Stimulated activated CD8-positive, alpha-beta memory T cell treated with anti-CD3 and anti-CD28 coated beads, Interleukin-4, amount 100 ng/mL, for 1 hour (primary cell): ENCODE measurements at places on chromosomes 2 and 18.

DNA sequence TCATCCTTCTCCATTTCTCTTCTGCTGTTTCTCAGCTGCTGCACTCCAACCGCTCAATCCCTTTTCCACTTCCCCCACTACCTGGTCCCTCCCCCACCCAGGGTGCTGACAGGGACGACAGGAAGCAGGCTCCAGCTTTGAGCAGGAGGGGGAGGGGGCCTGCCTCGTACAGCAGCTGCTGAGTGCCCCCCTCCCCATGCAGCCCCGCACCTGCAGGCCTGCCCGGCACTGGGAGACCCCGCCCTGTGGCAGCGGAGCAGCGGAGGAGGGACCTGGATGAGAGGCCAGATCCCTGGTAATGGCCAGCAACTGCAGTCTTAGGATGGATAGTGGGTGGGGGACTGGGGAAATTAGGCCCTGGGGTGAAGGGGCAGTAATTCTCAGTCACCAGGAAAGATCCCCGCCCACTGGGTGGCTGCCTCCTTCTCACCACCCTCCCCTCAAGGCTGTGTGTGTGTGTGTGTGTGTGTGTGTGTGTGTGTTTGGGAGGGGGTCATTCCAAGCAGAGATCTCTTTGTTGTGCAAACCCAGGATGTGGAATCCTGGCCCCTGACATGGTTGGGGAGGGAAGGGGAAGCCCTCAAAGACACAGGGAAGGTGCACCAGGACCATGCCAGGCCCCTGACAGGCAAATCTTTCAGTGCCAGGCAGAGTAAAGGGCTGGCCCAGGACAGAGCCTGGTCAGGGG, 6.8 kb upstream of the CRYBA2 start:
- DNase-seq = no peak

- no peak for DNase-seq
Observed at GRCh38 chr2:14661163-14661562, 28.6 kb downstream of the LRATD1 start.

DNA sequence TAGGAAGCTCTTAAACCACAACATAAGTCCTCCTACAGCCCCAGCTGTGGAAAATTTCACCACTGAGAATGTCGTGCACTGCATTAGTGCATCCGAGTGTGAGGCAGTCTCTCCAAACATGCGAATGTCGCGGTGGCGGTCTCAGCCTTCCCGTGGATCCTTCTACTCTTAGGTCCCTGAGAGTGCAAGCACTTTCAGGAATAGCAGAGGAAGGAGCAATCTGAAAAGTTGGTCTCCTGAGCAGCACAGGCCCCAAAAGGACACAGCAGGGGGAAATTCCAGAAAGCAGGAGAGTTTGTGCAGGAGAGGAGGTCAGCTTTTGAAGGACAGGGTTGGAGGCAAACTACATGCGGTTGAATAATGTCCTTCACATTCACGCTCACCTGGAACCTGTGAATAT, 440.5 kb upstream of the SMIM21 start:
- DNase-seq = no peak

DNA sequence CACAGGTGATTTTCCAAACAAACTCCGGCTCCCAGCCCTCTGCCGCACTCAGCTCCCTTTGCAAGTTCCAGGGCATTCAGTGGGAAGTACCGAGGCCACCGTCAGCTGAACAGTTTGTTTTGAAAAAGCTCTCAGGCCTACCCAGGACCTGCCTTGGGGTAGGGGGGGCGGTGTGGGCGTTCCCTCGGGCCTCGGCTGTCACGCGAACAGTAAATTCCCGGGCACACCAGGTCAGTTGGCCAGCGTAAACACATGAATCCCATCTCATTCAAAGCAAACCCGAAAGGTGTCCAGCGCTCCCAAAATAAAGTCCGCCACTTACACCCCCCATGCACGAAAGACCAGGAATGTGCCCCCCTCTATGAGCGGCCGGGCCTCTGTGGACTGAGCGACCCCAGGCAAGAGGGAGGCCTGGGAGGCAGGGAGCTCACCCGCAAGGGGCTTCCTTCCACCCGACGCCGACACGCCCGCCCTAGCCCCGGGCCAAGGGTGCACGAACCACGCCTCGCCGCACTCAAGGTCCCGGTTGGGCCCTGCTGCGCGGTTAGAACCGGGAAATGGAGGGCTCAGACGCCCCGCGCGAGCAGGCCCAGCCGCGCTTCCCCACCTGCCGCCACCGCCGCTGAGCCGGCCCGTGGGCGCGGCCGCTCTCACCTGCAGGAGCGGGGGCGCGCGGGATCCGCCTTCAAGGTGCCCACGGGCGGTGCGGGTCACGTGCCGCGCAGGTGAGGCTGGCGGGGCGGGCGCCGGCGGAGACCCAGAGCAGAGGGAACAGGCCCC, at the start of gene WDSUB1:
Gene WDSUB1, minus strand, starts transcription at position 775 of the 780 bp plus-strand sequence. CDS start 3,634 bp downstream, outside the sequence.
- peak; percentile 9 for DNase-seq

GRCh38 chr18:22670914-22671313, 253.2 kb upstream of the CTAGE1 start:
- no peak for DNase-seq

DNA sequence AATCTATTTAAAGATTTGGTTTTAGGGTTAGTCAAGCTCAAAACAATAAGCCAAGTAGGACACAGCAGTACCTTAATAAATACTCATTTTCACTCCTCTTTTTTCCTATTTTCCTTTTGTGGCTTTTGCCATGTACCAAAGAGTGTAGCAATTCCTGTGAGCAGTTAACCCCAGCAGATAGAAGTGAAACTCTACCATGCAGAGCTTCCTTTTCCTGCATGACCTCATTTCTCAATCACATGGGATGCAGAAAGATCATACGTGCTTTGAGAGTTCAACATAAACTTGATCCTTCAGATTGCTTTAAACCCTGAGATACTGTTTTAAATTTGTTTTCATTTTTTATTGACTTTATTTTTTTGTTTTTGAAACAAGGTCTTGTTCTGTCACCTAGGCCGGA, 99.1 kb upstream of the ARHGAP15 start:
- no peak for DNase-seq

GRCh38 chr2:185130685-185131084, 532.4 kb downstream of the ZNF804A start:
- no peak for DNase-seq

GRCh38 chr2:120587279-120587996, 148.2 kb upstream of the GLI2 start:
- DNase-seq = no peak

- no peak for DNase-seq
Observed at GRCh38 chr2:1685078-1685956, 59.0 kb downstream of the PXDN start.

GRCh38 chr2:8984157-8984556, 19.3 kb downstream of the MBOAT2 start:
- DNase-seq = no peak

DNA sequence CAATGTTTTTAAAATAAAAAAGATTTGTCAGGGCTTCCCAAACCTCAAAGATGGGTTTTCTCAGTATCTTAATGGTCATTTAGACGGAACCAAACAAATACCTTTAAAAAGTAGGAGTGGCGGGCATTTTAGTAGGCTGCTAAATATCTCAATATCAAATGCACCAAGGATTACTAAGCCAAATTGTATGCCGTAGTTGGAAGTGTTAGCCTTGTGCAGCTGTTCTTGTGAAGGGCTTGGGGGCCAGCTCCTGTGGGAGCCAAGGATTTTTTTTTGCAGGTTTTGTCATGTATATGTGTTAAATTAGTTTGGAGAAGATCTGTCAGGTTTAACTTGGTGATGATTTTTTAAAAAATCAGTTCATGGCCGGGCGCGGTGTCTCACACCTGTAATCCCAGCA, 52.1 kb downstream of the ACTR2 start:
- DNase-seq = no peak

- DNase-seq = no peak
Observed at GRCh38 chr2:166727095-166727494, 161.2 kb upstream of the XIRP2 start.

GRCh38 chr2:67234440-67234839, 162.7 kb upstream of the ETAA1 start:
- no peak for DNase-seq

- no peak for DNase-seq
Observed at GRCh38 chr2:143150287-143150686, 21.1 kb downstream of the ARHGAP15 start.

DNA sequence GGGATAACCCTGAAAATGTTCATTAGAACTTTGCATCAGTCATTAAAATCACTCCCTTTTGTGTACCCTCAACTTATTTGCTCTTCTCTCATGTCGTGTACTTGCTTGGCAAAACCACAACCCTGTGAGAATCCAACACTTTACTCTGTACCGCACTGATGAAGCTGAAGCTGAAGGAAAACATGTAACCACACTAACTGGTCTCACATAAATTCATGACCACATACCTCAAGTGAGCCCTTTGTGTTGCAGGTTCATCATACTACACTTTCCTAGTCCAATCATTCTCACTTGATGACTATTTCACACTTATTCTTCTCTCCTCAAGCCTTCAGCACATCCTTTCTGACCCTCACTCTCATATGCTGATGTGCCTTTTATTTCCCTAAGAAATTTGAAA, 175.4 kb downstream of the DPP4 start:
- DNase-seq = no peak

- no peak for DNase-seq
Observed at GRCh38 chr2:101770726-101771125, 73.2 kb downstream of the MAP4K4 start.

GRCh38 chr18:47247416-47248114, 3.9 kb downstream of the SKOR2 start:
- DNase-seq = no peak

DNA sequence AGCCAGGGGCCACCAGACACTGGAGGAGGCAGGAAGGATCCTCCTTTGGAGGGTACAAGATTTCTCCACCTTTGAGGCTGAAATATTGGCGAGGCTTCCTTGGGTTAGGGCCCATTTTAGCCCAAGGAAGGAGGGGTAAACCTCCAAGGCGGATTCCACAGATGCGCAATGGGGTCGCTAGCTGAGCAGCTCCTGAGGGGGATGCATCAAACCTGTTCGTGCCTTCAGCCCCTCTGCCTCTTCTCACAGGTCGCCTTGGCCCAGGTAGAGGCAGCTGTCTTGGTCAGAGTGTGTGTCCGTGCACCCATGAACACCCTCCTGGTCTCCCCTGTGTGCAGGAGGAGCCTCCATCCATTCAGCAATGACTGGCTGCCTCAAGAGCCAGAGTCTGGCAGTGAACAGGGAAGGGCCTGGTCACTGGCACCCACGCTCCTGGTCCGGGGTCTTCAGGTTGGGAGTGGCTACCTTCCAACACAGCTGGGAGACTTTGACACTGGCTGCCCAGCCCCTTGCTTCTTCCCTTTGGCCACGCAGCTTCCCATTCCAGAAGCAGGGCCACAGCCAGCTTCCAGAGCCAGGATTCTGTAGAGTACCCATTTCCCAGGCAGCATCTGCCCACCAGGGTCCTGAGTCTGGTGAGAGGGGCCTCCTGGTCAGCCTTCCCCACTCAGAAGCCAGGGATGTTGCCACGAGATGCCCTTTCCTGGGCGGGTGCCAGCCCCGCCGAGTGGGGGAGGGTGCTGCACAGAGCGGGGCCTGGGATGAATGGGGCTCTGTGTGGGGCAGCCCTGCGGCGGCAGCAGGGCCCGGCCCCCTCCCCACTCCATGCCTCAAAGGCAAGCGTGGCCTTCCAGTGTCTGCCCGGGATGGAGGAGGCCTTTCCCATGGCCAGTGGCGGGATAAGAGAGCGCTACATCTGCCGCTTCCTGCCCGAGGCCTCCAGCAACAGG, 95.8 kb upstream of the GPC1 start:
- DNase-seq = no peak

- no peak for DNase-seq
Observed at GRCh38 chr2:219912491-219912921, 285.1 kb downstream of the SLC4A3 start.

DNA sequence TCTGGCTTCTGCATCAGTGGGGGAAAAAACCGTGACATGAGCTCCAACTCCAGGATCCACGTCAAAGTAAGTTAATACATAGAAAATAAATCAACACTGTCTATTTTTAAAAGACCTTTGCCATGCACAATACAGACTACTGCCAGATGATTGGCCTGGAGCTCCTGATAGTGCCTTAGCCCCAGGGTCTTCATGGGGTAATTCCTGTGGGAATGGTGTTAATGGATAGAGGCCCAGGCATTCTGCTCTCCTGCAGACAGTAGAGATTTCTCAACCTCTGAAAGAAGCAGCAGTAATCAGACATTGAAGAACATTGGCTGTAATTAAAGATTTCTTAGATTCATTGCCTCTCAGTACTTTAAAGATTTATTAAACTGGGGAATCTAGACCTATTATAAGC, 4.3 kb upstream of the PLCL1 start:
- DNase-seq = no peak

- no peak for DNase-seq
Observed at GRCh38 chr18:24560511-24560981, 100.1 kb downstream of the HRH4 start.

- DNase-seq = no peak
Observed at GRCh38 chr2:151996243-151997003, 102.4 kb downstream of the CACNB4 start.

DNA sequence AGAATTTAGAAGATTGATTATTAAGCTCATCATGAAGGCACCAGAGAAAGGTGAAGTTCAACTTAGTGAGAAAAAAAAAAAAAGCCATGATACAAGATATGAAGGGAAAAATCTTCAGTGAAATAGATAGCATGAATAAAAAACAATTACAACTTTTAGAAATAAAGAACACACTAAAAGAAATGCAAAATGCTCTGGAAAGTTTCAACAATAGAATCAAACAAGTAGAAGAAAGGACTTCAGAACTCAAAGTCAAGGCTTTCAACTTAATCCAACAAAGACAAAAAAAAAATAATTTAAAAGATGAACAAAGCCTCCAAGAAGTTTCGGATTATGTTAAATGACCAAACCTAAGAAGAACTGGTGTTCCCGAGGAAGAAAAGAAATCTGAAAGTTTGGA, 105.5 kb downstream of the GRB14 start:
- no peak for DNase-seq

GRCh38 chr2:158932131-158932645, 36.3 kb upstream of the TANC1 start:
- no peak for DNase-seq

DNA sequence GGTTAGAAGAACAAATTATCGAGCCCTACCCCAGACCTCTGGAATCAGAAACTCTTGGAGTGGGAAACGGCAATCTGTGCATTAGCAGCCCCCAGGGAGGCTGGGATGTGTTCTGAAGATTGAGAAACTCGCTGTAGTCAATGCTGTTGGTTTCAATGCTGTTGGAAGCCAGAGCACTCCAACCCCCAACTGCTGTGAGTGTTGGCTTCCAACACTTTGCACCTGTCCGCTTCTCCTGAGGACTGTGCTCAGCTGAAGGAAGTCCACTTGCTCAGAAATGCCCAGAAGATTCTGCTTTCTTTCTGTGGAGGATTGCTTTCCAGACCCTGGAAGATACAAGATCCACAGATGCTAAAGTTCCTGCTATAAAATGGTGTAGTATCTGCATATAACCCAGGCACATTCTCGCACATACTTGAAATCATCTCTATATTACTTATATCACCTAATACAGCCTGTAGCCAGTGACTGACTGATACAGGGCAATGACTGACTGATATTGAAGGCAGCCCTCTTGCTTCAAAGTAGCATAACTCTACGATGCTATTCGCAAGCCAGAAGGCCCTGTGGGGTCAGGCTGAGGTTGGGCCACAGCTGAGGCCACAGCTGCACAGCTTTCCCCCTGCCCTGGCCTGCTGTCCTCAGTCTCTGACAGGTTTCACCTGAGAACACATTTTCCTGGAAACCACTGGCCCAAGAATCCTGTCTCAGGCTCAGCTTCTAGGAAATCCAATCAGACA, 757.7 kb upstream of the ID2 start:
- DNase-seq = no peak
